ENCODE measurements at places on chromosomes 13 and 19.
A peak's percentile ranks its signal among the peaks of the same experiment; 100 is the strongest.

- no peak for DNase-seq
Observed at GRCh38 chr19:47447470-47448359, 24.0 kb downstream of the SLC8A2 start.

- DNase-seq, result no peak
Observed at GRCh38 chr13:88925954-88926353, 1254.8 kb downstream of the SLITRK5 start.

GRCh38 chr13:44230736-44231135, 142.9 kb upstream of the SERP2 start:
- DNase-seq, result no peak

GRCh38 chr13:97224544-97225300, 2.6 kb downstream of the MBNL2 start:
- no peak for DNase-seq

GRCh38 chr19:15136234-15136954, 29.2 kb downstream of the SYDE1 start:
- no peak for DNase-seq

DNA sequence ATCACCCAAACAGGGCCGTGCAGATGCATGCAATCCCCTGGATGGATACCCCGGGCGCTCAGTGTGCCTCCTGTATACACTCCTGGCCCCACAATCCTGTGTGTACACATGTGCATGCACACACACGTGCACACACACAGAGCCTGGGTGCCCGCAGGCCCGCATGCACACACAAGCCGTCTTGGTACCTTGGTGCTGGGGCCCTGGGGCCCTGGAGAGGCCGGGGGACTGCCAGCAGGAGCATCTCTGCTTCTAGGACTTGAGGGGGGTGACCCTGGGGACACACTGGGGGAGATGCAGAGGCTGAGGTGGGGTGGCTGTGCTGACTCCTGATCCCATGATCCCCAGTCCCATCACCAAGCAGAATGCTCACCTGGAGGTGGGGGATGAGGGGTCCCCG, 15.6 kb upstream of the EPOR start:
- DNase-seq, result no peak

DNA sequence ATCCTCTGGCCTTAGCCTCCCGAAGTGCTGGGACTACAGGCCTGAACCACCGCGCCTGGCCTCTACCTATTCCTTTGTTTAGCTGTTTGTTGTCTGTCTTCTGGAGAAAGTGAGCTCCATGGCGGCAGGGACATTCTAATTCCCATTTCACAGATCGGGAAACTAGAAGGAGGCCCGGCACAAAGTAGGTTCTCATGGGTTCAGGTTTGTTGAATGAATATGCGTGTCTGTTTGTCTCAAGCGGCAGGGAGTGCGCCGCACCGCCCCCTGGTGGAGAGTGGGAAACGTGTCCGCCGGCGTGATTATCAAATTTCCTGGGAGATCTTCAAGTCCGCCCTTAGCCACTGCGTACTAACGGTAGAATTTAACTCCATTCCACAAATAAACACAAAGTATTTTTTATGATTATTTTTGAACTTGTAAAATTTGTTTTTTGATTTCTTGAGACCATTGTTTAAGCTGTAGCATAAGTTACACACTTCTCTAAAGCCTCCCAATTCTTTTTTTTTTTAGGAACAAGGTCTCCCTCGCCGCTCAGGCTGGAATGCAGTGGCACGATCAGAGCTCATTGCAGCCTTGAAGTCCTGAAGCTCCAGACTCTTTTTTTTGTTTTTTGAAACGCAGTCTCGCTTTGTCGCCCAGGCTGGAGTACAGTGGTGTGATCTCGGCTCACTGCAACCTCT, 8.9 kb upstream of the CCDC9 start:
- DNase-seq, result peak; percentile 77

DNA sequence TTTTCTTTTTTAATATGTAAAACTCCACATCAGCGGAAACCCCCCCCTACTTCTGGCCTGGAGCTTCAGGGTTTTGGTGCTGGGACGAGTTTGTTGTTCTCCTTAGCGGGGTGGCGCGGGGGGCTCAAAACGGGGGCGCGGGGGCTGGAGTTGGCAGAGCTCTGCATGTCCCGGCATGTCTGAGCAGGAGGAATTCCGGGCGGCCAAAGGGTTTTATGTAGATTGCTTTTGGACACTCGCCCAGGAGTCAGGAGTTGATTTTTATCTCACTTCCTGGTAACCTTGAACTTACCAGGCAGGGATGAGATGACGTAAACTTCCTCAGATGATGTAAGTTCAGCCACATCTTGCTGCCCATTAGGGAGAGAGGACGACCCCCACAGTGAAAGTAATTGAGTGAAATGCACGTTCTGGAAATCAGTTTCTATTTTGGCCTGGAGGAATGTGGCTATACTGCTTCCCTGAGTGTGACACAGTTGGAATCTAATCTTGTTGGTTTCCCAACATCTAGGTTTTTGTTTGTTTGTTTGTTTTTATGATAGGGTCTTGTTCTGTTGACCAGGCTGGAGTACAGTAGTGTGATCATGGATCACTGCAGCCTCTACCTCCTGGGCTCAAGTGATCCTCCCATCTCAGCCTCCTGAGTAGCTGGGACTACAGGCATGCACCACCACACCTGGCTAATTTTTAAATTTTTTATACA, 21.0 kb upstream of the GDF15 start:
- no peak for DNase-seq

DNA sequence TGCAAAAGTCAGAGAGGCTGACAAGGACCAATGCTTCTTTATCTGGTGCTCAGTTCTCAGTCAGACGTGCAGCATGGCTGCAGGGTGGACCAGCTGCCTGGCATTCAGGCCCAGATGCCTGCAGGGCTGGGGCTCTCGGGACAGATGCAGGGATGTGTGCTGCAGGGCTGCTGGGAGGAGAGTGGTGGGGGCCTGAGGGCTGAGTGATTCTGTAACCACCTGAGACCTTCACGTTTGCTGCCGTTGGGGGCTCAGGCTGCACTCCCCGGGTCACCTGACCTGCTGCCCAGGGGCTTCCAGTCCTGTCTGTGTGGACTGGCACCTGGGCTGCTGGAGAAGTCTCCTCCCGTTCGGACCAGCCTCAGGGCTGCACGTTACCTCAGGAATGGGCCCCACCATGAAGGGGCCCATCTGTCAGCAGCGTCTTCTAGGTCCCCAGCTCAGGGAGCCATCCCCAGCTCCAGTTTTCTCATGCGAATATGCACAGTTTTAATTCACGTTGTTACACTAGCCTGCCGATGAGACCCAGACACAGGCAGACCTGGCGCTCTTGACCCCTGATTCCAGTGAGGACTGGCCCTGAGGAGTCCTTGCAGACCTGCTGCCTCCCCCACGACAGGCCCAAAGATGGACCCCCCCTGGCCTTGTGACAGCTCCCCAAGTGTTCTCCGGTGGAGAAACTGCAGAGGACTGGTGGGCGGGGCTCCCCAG, 16.9 kb downstream of the KCTD15 start:
- no peak for DNase-seq

GRCh38 chr19:10829967-10830366, 6.0 kb downstream of the TMED1 start:
- no peak for DNase-seq

- no peak for DNase-seq
Observed at GRCh38 chr19:55626350-55626749, 2.0 kb upstream of the ZNF784 start.

GRCh38 chr19:283395-283794, 7.8 kb downstream of the PLPP2 start:
- no peak for DNase-seq

DNA sequence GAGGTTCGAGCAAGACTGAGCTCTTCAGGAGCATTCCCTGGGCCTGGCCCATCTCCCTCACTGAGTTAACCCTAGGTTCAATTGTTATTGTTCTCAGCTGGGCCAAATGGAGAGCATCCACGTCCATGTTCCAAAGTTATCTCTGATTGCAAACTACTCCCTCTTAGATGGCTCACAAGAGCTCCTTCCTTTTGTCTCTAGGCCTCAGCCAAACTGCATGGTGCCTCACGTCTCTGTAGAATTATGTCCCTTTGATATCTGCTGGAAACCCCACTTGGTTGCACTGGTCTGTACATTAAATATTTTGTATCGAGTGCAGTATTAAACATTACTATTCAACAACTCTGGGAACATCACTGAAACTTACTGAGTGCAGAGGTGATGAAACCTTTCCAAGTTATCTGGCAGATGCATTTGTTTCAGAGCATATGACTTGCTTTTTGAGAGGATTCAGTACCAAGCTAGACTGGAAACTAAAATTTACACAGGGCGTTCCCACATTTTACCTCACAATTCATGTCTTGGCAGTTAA, 38.1 kb downstream of the DOCK9 start:
- no peak for DNase-seq

DNA sequence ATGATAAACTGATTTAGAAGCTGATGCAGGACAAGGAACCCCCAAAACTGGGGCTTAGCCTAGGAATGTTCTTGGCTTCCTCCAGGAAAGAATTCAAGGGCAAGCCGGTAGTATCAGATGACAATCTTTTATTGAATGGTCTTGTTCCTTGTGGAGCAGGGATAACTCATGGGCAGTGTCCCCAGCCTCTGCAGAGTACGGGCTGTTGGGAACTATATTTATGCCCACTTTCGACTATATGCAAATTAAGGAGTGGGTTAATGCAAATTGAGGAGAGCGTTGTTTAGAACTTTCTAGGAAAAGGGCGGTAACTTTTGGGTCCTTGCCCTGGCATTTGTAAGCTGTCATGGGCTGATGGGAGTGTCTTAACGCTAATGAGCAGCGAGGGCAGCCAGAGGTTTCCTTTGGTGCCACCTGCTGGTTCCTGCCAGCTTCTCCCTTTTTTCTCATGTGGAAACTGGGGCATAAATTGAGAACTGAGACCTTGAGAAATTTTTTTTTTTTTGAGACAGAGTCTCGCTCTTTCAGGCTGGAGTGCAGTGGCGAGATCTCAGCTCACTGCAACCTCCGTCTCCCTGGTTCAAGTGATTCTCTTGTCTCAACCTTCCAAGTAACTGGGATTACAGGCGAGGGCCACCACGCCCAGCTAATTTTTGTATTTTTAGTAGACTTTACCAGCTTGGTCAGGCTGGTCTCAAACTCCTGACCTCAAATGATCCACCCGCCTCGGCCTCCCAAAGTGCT, 79.4 kb upstream of the ABCC4 start:
- DNase-seq, result peak; percentile 59

- no peak for DNase-seq
Observed at GRCh38 chr13:63693696-63694095, 2278.0 kb upstream of the PCDH20 start.

DNA sequence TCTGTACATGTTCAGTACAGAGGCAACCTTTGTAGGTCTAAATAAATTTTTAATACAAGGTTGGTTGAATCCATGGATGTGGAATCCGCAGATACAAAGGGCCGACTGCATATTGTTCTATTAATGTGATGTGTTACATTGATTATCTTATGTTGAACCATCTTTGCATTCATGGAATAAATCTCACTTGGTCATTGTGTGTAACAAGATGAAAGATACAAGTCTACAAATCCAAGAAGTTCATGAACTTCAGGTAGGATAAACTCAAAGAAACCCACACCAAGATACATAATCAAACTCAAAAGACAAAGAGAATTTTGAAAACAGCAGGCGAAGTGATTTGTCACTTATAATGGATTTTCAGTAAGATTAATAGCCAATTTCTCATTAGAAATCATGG, 8.0 kb upstream of the TFDP1 start:
- no peak for DNase-seq

DNA sequence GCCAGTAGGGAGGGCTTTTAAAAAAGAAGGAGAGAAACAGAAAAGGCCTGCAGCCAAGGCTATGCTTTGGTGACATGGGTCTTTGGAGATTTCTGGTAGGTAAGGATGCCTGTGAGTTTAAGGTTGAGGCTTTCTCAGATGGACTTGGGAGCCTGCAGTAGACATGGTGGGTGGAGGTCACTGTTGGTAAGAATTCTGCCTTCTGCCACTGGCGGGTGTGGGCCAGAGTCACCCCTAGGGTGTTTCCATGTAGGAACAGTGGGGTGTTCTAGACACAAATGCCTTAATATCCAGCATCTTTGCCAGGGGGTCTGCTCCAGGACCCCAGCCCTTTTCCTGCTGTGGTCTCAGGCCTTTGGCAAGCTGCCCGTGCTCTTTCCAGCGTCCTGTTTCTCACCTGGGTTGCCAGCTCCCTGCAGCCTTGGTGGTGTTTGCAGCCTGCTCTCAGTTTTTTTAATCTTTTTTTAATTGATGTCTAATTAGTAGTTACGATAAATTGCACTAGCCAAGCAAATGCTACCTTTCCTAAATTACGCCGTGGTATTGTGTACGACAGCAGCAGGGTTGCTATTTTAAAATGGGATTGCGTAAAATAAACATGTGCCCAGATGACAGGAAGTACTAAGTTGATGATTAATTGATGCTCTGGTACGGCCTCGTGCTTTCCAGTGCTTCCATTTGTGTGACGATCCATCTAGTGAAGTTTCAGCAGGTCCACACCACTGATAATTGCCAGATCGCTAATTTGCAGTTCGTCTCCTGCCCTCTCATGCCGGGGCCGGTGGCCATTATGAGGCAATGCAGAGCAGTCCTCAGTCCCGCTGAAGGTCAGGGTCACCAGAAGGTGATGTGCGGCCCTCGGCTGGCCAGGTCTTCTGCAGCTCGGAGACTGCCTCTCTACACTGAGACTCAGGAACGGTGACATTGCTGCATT, 35.3 kb upstream of the NPAS1 start:
- no peak for DNase-seq

DNA sequence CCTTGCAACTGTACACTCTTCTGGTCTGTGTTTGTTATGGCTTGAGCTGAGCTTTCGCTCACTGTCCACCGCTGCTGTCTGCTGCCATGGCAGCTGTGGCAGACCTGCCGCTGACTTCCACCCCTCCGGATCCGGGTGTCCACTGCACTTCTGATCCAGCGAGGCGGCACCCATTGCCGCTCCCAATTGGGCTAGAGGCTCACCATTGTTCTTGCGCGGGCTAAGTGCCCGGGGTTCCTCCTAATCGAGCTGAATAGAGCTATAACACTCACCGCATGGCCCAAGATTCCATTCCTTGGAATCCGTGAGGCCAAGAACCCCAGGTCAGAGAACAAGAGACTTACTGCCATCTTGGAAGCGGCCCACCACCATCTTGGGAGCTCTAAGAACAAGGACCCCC, 2.2 kb upstream of the PSMC4 start:
- DNase-seq, result no peak

DNA sequence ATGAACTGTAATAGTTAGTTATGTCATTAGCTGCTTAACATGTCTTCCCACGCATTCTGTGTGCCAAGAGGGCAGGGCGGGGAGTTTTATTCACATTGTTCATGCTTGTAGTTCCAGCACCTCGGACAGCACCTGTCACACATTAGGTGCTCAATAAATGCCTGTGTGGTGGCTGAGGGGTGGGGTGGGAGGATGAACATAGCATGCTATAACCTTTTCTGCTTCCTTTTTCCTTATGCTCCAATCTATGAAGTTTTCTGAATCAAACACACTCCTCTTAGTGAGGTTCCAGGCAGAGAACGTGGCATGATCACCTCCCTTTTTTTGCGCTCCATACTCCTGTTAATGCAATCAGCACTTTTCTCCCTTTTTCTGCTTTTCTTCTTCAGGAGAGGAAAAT, 15.8 kb upstream of the PTPRS start:
- DNase-seq, result no peak

- DNase-seq, result no peak
Observed at GRCh38 chr13:113934576-113934975, 39.3 kb downstream of the C13orf46 start.

All from hypothalamus (tissue), 51 donors.